Fibroblast of skin of right biceps (primary cell): ENCODE measurements at places on chromosomes 7 and 10.
A peak's percentile ranks its signal among the peaks of the same experiment; 100 is the strongest.

- DNase-seq: no peak
These were observed 22.1 kb upstream of the FBXW4 start for GRCh38 chr10:101716891-101717659.

DNA sequence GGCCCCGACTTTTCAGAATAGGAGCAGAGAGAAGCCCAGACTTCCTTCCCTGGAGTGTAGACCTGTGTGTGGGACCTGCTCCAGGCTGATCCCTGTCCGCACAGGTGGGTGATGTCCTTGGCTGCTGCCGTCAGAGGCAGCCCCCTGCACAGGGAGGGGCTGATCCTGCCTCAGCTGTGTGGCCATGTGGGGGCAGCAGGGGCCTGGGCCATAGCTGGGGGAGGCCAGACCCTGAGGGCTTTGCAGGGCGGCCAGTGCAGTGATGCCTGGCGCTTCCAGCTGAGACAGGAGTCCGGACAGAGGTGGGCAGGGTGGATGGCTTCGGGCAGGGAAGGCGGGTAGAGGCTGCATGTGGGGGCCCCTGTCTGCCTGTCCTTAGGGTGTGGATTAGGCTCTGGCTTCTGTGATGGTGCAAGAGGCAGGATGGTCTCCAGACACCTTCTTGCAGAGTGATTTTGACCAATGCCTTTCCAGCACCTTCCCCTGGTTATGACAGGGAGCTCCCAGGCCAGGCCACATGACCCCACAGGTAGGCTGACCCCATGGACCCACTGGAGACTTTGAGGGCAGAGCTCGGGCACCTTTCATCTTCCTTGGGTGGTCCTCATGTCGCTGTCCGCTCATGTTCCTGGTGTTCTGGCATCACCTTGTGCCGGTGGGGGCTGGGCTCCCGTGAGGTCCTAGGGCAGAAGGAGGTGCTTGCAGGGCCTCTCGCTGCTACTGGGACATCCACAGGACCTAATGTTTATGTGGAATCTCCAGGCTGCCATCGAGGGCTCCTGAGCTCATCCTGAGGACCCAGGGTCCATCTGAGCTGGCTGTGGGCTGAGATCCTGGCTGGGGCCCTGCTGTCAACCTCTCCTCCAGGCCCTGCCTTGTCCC, 141.5 kb downstream of the ADCY1 start:
- DNase-seq: no peak

GRCh38 chr7:66575398-66575797, 53.3 kb upstream of the KCTD7 start:
- no peak for DNase-seq

DNA sequence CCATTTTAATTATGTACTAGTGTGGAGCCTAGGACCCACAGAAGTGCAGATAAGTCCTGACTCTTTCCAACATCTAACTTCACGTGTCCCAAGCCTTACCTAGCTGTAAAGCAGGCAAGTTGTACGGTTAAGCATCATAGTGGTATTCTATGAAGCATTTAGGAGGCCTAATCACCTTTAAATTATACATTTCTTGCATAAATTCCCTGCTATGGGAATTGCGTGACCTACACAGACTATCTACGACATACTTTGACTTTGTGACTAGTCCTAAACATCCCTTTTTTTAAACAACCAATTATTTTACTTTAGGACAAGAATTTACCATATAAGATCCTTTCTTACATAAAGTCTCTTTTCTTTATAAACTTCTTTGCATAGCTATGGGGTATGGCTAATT, 37.7 kb upstream of the LRGUK start:
- DNase-seq: no peak

DNA sequence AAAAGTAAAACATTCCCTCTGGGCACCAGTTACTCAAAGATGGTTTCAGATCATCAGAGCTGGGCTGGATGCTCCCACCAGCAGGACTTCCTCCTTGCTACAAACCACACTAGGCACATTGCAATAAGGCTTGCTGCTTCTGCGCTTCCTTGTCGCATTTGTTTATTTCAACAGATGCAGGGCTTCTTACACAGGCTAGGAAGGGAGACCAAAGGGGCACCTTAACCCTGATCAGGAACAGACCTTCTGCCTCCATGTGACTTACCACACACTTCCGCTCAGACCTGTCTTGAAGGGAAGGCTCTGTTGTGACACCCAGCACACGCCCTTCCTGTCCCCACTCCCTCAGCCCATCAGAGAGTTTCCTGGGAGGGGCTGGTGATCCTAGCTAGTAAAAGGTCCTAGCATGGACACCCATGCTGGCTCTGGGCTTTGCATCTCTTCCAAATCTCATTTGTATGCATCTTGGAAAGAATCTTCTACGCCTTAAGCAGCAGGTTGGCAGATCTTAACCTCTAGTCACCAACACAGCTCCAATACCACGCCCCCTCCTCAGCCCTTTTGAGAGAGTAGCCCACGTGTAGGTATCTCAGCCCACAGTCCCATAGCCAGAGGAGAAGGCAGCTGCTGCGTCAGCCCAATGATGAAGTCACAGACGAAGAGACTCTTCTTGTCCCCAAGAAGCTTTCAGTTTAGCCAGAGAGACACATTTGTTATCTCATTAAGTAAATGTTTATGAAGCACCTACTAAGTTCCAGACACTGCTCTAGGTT, 47.1 kb upstream of the SVIL start:
- no peak for DNase-seq

DNA sequence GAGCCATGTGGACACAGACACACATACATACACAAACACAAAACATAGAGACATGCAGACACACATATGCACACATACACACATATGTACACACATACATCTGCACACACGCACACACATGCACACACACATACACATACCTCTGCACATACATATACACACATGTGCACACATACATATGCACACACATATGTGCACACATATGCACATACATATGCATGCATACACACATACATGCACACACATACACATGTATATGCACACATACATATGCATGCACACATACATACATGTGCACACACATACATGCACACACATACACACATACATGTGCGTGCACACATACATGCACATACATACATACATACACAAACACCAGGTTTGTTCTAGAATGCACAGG, 236.3 kb upstream of the FOXK1 start:
- DNase-seq: no peak

DNA sequence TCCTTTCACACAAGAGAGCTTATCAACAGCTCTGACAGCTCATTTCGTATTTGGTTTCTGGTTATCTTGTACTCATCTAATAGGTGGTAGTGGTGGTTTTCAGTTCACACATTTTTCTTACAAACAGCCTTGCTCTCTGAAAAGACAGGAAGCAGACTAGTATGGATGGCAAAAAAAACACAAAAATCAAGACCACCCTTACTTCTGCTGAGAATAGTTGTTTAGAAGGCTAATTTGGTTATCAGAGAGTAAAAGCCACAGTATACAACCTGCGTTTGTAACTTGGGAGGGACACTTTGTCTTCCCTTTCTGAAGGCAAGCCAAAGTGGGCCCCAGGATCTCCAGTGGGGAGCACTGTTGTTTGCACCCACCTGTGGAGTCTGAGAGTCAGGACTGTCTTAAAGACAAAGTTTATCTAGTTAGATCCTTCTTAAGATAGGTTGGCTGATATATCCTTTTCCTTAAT, 68.0 kb downstream of the PIP4K2A start:
- no peak for DNase-seq

- DNase-seq: no peak
These were observed 127.3 kb upstream of the LYZL2 start for GRCh38 chr10:30756896-30757295.

DNA sequence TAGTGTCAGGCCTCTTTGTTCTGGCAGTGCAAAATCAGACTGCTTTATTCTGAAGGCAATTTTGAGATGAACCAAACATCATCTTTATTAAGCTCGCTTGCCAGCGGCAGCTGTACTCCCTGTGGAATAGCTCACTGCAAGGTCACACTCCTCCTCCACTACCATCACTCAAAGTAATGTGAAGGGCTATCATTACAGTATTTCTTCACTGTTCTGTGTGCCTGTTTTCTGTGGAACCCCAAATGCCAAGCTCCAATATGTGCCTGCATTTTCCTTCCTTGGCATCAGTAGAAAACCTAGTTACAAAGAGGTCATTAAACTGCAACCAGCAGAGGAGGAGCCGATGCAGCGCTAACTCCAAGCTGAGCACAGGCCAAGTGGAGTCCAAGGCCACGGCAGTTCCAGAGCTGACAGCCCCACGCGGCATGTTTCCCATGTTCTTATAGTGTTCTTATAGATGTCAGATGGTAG, 21.4 kb downstream of the BCCIP start:
- no peak for DNase-seq

GRCh38 chr7:73831834-73832651, 1.2 kb downstream of the CLDN4 start:
- DNase-seq: no peak

GRCh38 chr10:76192151-76192550, 760.7 kb downstream of the LRMDA start:
- no peak for DNase-seq

GRCh38 chr7:158407581-158408317, 179.9 kb downstream of the PTPRN2 start:
- DNase-seq: peak; percentile 5

GRCh38 chr7:140304191-140304799, 94.0 kb downstream of the SLC37A3 start:
- peak; percentile 8 for DNase-seq

- no peak for DNase-seq
These were observed 16.3 kb upstream of the ABLIM1 start for GRCh38 chr10:114674346-114674745.

GRCh38 chr7:55524558-55525310, 47.6 kb downstream of the VOPP1 start:
- DNase-seq: no peak

DNA sequence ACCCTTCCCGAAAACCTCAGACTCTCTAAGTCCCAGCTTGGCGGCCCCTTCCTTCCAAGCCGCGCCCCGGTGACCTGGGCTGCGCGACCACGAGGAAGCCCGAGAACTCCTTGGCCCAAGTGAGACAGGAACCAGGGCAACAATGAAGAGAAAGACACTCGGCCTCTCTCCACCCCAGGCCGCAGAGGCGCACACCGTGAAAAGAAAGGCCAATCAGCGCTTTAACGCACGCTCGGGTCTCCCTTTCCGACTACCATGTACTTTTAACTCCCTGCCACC, 166.4 kb upstream of the PPP1R3A start:
- no peak for DNase-seq

- no peak for DNase-seq
These were observed 387.0 kb upstream of the SEMA3D start for GRCh38 chr7:85573844-85574243.

GRCh38 chr10:120989279-120989678, 138.1 kb downstream of the WDR11 start:
- no peak for DNase-seq

DNA sequence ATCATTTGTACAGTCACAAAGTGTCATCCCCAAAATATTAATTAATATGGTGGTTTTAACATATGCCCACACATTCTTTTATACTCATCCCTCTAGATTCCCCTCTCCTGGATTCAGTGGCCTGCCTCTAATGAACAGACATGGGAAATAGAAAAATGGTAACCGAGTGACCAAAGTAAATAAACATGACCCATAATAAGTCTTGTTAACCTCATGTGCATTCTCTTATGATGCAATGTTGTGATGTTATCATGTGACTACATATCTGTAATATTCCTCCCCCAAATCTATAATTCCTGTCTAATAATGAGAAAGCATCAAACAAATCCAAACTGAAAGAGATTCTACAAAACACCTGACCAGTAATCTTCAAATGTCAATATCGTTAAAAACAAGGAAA, 164.5 kb upstream of the PRSS1 start:
- no peak for DNase-seq

DNA sequence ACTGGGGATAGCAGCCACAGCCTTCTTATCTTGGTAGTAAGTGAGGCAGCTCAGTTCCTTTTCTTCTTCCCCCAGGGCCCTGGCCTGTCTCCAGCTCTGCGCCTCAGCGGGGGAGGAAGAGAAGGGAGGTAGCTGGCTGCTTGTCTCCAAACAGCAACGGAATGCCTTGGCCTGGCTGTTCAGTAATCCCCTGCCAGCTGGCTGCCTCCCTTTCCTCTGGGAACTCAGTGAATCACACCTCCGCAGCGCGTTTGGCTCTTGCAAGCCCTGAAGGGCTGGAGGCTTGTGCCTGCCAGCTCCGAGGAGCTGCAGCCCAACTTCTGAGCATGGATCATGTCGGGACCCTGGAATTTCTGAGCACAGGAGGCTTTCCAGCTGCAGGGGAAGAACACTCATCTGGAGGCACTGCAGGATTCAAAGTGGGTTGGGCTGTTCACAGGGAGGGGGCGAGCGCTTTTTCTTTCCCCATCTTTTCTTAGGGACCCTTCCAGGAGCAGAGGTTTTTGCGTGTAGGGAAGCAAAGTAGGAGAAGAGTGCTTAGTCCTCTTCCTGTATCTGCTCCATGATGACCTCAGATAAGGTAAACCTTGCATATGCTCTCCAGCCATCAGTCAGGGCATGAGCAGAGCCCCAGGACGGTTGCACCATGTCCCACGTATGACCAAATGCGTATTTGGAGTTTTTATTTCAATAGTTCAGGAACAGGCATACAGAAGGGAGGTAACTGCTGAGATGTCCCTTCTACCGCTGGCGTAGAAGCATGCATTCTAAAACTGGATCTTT, 253.2 kb upstream of the INHBA start:
- DNase-seq: peak; percentile 99

DNA sequence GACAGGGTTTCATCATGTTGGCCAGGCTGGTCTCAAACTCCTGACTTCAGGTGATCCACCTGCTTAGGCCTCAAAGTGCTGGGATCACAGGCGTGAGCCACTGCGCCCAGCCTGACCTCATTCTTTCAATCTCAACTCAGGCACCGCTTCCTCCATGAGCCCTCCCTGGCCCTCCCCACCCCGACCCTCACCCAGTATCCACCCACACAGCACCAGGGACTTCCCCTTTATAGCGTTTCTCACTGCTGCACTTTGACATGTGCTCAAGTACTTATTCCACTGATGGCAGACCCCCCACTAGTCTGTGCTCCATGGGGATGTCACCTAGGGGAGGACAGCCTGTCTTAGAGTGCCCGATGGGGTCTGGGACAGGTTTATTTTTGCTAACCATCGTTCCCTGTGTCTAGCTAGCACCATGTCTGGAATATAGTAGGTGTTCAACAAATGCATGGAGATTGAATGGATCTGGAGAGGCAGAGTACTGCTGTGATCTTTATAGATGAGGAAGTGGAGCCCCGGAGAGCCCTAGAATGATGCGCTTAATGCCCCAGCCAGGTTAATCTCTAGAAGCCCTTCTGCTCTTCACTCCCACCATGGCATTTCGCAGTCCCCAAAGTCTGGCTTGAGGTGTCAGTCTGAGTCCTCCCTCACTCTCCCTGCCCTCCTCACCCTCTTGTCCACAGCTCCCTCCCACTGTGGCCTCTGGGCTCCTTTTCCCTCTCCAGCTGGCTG, 258.8 kb downstream of the RPS24 start:
- DNase-seq: no peak

DNA sequence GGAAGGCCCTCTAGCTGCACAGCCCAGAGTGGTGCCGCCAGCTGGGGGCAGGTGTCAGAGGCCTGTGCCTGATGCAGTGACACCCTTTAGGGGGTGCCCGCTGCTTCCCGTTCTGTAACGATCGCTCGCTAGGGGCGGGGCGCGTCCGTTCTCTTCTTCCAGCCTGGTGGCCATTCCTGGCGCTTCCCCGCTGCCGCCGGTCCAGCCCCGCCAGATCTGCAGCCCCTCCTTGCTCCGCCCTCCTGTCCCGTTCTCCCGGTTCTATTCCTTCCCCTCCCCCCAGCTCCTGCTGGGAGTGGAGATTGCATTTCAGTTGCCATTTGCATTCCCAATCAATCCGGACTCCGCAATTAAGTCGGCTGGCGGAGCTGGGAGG, 39.2 kb downstream of the AGAP3 start:
- peak; percentile 35 for DNase-seq

GRCh38 chr7:72080865-72081510, 331.1 kb downstream of the CALN1 start:
- DNase-seq: no peak

- DNase-seq: peak; percentile 9
These were observed 1.2 kb upstream of the MEOX2 start for GRCh38 chr7:15687546-15688278.
